Thyroid gland (tissue), 4 donors: ENCODE measurements at places on chromosomes 3 and 15. TPM values are rescaled to one million over a fixed set of nuclear protein-coding genes. Genes with fewer than 3 reads are reported as not detected.

The SLC12A1 gene
- total RNA-seq, result not detected

The PLSCR5 gene
- total RNA-seq, result not detected

The APH1B gene
- total RNA-seq, result 27.8 TPM

The ALPK3 gene
- total RNA-seq, result 10.4 TPM

The MUSTN1 gene
- 4.0 TPM for total RNA-seq

The SENP2 gene
- total RNA-seq, result 82.9 TPM

The CCNB2 gene
- 1.9 TPM for total RNA-seq

The FAM174B gene
- 64.5 TPM for total RNA-seq

DNA sequence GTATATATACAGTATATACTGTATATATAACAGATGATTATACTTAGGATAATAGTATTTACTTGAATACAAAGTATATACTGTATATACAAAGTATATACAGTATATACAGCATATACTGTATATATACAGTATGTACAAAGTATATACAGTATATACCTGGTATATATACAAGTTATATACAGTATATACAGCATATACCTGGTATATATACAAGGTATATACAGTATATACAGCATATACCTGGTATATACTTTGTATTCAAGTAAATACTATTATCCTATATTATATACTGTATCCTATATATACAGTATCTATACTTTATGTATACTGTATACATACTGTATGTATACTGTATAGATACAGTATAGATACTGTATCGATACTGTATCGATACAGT is 14.6 kb upstream of the CPOX start:
- DNase-seq, result no peak
- no peaks in the 10 kb centered on the region for H3K27me3 ChIP-seq
- H3K27ac ChIP-seq, result no peak overlapping the region

DNA sequence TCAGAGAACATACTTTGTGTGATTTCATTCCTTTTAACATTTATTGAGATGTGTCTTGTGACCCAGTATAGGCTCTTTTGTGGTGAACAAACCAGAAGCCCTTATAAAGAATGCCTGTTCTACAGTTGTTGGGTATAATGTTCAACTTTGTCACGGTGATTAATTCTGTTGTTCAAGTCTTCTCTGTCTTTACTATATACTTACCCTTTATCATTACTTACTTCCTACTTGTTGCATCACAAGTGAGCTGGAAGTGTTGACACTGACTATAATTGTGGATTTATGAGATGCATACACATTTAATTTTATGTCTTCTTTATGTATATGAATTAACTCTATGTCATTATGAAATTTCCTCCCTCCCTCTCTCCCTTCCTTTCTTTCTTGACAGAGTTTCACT is 59.7 kb upstream of the TBL1XR1 start:
- no peak for DNase-seq
- H3K36me3 ChIP-seq, result no peaks in the 10 kb centered on the region
- H3K27ac ChIP-seq, result no peak overlapping the region
- H3K27me3 ChIP-seq, result no peaks in the 10 kb centered on the region
- H3K4me3 ChIP-seq, result no peak overlapping the region

- H3K27ac ChIP-seq, result no peak overlapping the region
- no peaks in the 10 kb centered on the region for H3K27me3 ChIP-seq
- no peaks in the 10 kb centered on the region for H3K4me1 ChIP-seq
Observed at GRCh38 chr3:8189051-8189450, 312.6 kb upstream of the LMCD1 start.

- no peaks in the 10 kb centered on the region for H3K36me3 ChIP-seq
- no peak for DNase-seq
- no peak overlapping the region for H3K27ac ChIP-seq
- no peaks in the 10 kb centered on the region for H3K27me3 ChIP-seq
- H3K4me3 ChIP-seq, result no peak overlapping the region
Observed at GRCh38 chr3:144516026-144516425, 544.4 kb downstream of the DIPK2A start.

DNA sequence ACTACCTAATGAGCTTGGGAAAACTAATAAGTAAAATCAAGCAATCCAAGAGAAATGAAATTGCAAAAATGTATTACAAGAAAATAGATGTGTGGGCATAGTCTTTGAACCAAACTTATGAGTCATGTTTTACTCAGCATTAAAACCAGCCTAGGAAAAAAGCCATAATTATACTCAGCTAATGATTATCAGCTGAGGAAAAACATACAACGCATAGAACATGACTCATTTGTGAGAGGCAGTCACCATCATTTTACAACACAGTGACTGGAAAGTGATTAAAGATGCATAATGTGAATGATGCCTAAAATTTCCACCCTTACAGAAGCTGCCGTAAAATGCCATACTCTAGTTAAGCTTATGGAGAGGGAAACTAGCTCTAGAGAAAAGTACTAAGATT is 238.0 kb upstream of the EOMES start:
- no peaks in the 10 kb centered on the region for H3K36me3 ChIP-seq
- no peaks in the 10 kb centered on the region for H3K4me1 ChIP-seq
- H3K27ac ChIP-seq, result no peak overlapping the region
- DNase-seq, result no peak

DNA sequence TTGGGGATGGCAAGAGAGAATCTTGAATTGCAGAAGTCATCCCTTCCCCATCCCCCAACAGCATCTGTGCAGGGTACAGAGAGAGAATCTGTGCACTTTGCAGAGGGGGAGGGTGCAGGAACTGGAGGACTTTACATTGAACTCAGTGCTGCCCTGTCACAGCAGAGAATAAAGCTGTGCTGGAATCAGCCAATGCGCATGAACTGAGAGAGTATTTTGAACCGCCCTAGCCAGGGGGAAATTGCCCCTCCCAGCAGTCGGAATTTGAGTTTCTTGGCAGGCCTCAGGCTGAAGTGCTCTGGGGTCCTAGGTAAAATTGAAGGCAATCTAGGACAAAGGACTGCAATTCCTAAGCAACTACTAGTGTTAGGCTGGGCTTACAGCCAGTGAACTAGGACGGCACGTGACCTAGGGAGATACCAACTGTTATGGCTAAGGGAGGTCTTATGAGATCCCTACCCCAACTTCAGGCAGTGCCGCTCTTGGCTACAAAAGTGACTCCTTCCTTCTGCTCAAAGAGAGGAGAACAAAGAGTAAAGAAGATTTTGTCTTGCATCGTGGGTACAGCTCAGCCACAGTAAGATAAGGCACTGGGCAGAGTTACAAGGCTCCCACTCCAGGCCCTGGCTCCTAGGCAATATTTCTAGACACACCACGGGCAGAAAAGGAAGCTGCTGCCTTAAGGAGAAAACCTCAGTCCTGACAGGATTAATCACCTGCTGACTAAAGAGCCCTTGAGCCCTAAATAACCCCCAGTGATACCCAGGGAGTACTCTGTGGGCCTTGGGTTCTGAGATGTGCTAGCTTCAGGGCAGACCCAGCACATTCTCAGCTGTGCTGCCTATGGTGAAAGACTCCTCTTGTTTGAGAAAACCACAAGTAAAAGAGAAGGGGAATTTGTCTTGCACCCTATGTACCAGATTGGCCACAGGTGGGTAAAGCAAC is 300.5 kb upstream of the ALCAM start:
- no peak for DNase-seq
- no peak overlapping the region for H3K4me3 ChIP-seq
- H3K27me3 ChIP-seq, result no peaks in the 10 kb centered on the region
- no peaks in the 10 kb centered on the region for H3K4me1 ChIP-seq

DNA sequence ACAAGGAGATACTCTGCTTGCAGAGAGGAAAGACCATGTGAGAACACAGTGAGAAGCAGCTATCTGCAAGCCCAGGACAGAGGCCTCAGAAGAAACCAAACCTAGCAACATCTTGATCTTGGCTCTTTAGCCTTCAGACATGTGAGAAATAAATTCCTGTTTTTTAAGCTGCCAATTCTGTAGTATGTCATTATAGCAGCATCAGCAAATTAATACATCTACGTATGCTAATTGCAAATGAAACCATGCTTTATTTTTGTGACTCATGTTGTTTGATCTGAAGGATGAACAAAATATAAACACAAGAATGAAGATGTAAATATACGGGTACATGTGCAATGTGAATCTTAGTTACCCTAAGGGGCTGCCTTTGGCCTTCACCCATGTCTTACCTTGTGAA is 714.4 kb upstream of the ARPP21 start:
- H3K36me3 ChIP-seq, result no peaks in the 10 kb centered on the region
- H3K4me3 ChIP-seq, result no peak overlapping the region
- H3K27ac ChIP-seq, result no peak overlapping the region
- no peak for DNase-seq
- H3K27me3 ChIP-seq, result no peaks in the 10 kb centered on the region

DNA sequence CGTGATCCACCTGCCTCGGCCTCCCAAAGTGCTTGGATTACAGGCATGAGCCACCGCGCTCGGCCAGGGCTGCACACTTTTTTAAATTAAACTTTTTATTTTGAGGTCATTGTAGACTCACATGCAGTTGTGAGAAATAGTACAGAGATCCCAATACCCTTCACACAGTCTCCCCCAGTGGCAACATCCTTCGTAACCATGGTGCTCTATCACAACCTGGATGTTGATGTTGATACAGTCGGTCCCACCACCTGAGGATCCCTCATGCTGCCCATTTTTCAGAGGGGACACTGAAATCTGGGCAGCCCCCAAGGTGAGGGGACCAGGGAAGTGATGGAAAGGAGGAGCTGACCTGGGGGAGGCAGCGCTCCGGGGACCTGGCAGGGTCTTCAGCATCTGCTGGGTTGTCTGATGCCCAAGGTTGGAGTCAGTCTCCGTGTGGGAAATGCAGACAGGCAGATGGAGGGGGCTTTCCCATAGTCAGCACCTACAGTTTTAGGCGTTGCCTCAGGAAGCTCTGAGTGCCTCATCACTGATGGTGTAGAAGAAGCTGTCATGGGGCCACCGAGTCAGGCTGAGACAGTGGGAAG is 17.1 kb downstream of the FAH start:
- H3K4me3 ChIP-seq, result no peak overlapping the region
- H3K27ac ChIP-seq, result no peak overlapping the region
- no peak for DNase-seq
- no peaks in the 10 kb centered on the region for H3K36me3 ChIP-seq

DNA sequence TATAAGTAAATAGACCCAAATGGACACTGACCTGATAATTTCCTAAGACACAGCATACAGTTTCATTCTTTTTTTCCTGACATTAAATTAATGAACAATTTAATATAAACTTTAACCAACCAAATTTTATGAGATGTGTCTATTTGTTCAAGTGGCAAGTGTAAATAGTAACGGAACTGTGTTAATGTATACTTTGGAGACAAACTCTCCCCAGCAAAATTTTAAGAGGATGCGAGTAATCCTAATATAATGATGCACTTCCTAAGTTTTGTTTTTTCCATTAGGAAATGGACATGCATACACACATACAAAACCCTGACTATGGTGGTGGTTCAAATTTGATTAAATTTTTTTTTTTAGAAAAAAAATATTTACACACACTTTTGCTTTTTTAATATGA is 38.5 kb upstream of the MYH15 start:
- no peaks in the 10 kb centered on the region for H3K36me3 ChIP-seq
- H3K27me3 ChIP-seq, result no peaks in the 10 kb centered on the region

- no peaks in the 10 kb centered on the region for H3K4me1 ChIP-seq
- no peak overlapping the region for H3K4me3 ChIP-seq
- H3K27me3 ChIP-seq, result no peaks in the 10 kb centered on the region
Observed at GRCh38 chr15:63407612-63408011, 26.0 kb upstream of the CA12 start.
